T-helper 2 cell (primary cell): ENCODE measurements at places on chromosomes 4 and X.

- DNase-seq, result peak; percentile 78
Measured at GRCh38 chr4:103008875-103009729, 10.4 kb downstream of the SLC9B1 start.

- peak; percentile 64 for DNase-seq
Measured at GRCh38 chr4:139014371-139015268, 961 bp upstream of the NOCT start.

DNA sequence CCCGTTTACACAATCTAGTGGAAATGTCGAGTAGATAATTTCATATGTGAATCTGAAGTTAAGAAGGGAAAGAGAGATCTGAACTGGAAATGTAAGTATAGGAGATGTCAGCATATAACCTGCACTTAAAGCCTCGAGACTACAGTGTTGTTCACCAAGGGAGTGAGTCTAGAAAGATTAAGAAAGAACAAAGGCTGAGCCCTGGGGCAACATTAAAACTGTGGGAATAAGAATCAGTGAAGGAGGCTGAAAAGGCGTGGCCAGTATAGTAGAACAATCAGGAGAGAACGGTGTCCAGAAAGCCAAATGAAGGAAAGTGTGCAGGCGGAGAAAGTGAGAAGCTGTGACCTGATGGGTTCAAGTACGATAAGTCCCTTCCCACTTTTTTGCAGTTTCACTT lies 118.8 kb upstream of the TENM3 start:
- no peak for DNase-seq

DNA sequence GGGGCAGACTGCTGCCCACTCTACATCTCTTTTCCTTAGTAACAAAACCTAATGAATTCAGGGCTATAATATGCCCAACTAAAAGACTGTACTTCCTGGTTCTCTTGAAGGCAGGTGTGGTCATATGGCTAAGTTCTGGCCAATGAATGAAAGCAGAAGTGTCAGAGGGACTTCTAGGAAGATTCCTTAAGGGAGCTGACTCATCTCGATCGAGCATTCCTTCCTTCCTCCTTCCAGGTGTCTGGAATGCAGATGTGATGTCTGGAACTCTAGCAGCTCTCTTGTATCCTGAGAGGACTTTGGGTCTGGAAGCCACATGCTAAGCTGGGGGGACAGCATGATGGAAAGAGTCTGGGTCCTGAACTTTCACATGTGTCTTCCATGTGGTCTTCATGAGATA lies 116.2 kb upstream of the STX18 start:
- DNase-seq, result no peak

DNA sequence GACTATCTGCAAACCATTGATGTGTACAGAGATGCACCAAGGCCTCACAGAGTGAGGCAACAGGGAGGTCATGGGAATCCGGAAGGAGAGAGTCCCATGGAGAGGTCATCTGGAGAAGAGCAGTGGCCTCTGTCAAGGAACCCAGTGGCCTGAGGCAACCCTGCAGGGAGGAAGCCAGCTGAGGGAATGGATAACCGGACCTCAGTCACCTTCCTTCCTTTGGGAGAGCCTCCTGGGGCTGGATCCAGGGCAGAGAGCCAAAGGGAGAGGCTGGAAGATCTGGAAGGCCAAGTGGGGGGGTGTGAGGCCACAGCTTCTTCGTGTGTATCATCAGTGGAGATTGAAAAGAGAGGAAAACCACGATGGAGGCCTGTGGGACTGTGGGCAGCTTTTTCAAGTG lies 24.3 kb upstream of the CD38 start:
- no peak for DNase-seq
